ENCODE measurements at places on chromosomes 2 and 18. TPM values are rescaled to one million over a fixed set of nuclear protein-coding genes. Genes with fewer than 3 reads are reported as not detected.
A peak's percentile ranks its signal among the peaks of the same experiment; 100 is the strongest.

DNA sequence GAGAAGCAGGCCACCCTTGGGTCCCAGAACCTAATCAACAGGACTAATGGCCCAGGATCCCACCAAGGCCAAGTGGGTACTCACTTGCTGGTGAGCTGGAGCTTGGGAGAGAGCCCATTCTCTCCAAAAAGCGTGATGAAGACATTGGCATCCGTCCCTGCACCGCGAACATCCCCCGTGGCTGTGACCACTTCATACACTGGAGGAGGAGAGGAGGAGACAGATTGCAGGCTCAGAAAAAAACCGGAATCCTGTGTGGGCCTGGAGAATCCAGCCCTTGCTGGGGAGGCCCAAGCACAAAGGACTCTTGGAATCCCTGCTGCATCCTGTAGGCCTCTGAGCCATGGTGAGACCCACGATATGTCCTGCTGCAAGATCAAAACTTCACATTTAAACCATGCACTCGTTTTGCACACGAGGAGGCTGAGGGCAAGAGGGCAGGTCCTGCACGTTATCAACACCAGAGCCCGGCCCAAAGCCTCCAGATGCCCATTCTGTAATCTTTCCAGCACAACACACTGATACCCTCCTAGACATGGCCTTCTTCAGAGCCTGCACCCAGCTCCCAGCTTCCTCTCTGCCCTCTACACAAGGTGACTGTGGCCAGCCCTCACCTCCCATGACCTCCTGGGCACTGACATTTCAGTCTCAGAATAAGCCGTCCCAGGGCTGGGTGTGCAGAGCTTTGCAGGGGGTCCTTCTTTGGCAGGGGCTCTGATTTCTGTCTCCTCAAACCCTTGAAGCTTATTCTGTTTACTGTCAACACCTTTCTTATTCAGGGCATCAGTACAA lies 7.8 kb downstream of the LOXHD1 start:
- no peaks in the 10 kb centered on the region for H3K4me1 ChIP-seq
- no peak overlapping the region for H3K27ac ChIP-seq
- no peaks in the 10 kb centered on the region for H3K36me3 ChIP-seq
- H3K4me3 ChIP-seq: no peak overlapping the region

- H3K27me3 ChIP-seq: no peaks in the 10 kb centered on the region
- H3K36me3 ChIP-seq: no peaks in the 10 kb centered on the region
- H3K4me1 ChIP-seq: no peaks in the 10 kb centered on the region
- DNase-seq: no peak
These were observed 72.4 kb upstream of the ATP5MC3 start for GRCh38 chr2:175253871-175254270.

DNA sequence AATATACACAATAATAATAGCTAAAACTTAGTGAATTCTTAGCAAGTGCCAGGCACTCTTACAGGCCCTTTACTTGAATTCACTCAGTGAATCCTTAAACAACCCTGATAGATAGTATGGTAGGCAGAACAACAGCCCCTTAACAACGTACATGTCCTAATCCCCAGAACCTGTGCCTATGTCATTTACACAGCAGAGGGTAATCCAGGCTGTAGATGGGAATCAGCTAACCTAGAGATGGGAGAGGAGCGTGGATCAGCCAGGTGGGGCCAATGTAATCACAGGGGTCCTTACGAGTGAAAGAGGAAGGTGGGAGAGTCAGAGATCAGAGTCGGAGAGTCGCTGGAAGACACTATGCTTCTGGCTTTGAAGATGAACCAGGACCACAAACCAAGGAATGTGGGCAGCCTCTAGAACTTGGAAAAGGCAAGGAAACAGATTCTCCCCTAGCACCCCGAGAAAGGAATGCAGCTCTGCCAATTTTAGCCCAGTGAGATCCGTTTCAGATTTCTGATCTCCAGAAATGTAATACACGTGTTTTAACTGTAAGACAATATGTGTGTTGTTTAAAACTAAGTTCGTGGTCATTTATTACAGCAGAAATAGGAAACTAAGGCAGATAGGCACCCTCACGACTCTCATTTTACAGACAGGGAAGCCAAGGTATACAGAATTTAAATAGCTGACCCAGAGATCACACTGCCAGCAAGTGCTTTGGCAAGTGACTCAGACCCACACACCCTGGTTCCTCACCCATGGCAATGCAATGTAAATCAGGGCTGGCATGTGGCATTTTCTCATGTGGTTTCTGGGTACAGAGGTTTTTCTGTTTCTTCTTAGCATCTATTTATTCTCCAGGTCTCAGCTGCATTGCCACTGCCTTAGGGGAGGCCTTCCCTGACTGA lies 68.9 kb downstream of the DOCK10 start:
- DNase-seq: peak; percentile 71
- H3K4me1 ChIP-seq: peaks cover 16% of the 10 kb centered on the region
- H3K27ac ChIP-seq: peak overlapping the region; percentile 79
- H3K4me3 ChIP-seq: peak overlapping the region; percentile 48

OBSL1 gene
- 151 TPM for total RNA-seq

HOXD12 gene
- total RNA-seq: not detected

- no peaks in the 10 kb centered on the region for H3K4me1 ChIP-seq
- no peak overlapping the region for H3K27ac ChIP-seq
- no peak for DNase-seq
- no peak overlapping the region for H3K4me3 ChIP-seq
- H3K27me3 ChIP-seq: no peaks in the 10 kb centered on the region
- no peaks in the 10 kb centered on the region for H3K36me3 ChIP-seq
These were observed 124.9 kb downstream of the B3GNT2 start for GRCh38 chr2:62320657-62321357.

COL4A3 gene
- 1.1 TPM for total RNA-seq

- H3K27ac ChIP-seq: no peak overlapping the region
- no peak for DNase-seq
- H3K4me1 ChIP-seq: no peaks in the 10 kb centered on the region
- no peaks in the 10 kb centered on the region for H3K36me3 ChIP-seq
- no peaks in the 10 kb centered on the region for H3K27me3 ChIP-seq
- H3K4me3 ChIP-seq: no peak overlapping the region
These were observed 215.0 kb upstream of the SP5 start for GRCh38 chr2:170500104-170500503.

DYTN gene
- total RNA-seq: not detected

C1GALT1C1L gene
- total RNA-seq: not detected

PRKAG3 gene
- not detected for total RNA-seq

RND3 gene
- 10.7 TPM for total RNA-seq

CHPF gene
- total RNA-seq: 249 TPM

DNA sequence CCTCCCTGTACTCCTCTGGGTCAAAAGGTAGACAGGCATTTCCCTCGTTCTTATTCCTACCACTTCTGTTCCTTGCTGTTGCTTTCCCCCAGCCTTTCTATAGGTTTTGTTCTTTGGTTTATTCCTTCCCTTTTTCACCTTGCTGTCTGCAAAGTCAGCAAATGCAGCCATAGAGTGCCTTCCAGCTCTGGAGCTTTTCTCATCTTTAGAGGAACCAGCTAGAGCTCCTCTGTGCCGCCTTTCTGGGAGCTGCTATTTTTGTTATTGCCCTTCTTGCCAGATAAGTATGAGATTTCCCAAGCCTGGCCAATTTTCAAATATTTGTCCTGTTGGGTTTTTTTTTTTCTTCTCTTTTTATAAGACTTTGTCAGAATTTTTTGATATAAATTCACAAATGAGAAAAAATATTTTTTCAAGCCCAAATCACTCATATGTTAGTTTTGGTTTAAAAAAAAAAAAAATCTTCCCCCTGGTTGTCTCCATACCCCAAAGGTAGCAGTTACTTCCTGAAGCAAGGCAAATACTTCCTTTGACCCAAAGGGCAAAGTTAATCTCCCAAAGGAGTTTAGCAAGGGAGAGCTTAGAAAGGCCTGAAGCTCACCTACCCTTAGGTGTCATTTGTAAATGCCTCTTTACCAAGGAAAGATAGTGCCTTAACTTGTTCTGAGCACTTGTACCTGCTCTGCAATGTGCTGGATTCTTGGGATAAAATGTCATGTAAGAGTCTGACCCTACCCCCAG lies 5.1 kb upstream of the TTC27 start:
- H3K4me1 ChIP-seq: peaks cover 26% of the 10 kb centered on the region
- no peaks in the 10 kb centered on the region for H3K27me3 ChIP-seq
- H3K27ac ChIP-seq: peak overlapping the region; percentile 77
- no peak for DNase-seq
- peaks cover 3% of the 10 kb centered on the region for H3K36me3 ChIP-seq

STON1 gene
- 23.4 TPM for total RNA-seq

All from ascending aorta (tissue), 2 donors.